CD4-positive, alpha-beta T cell (primary cell): ENCODE measurements at places on chromosomes 3 and 15. TPM values are rescaled to one million over a fixed set of nuclear protein-coding genes. Genes with fewer than 3 reads are reported as not detected.

FBXO40 gene
- total RNA-seq: not detected

HHATL gene
- total RNA-seq: not detected

C3orf85 gene
- not detected for total RNA-seq

TM6SF1 gene
- total RNA-seq: not detected

THOC7 gene
- total RNA-seq: 23.7 TPM

MESD gene
- 8.4 TPM for total RNA-seq

- no peak overlapping the region for H3K27ac ChIP-seq
- no peak overlapping the region for H3K4me3 ChIP-seq
- H3K4me1 ChIP-seq: peaks cover 6% of the 10 kb centered on the region
- peak; percentile 81 for DNase-seq
- H3K27me3 ChIP-seq: no peaks in the 10 kb centered on the region
Measured at GRCh38 chr15:65638681-65639089, 16.9 kb downstream of the SLC24A1 start.

GRCh38 chr3:127740136-127740915 is 67.6 kb downstream of the ABTB1 start:
- peaks cover 6% of the 10 kb centered on the region for H3K4me1 ChIP-seq
- no peaks in the 10 kb centered on the region for H3K36me3 ChIP-seq
- H3K27ac ChIP-seq: no peak overlapping the region
- H3K4me3 ChIP-seq: no peak overlapping the region
- no peak for DNase-seq

- no peak for DNase-seq
- H3K27ac ChIP-seq: no peak overlapping the region
- no peaks in the 10 kb centered on the region for H3K4me1 ChIP-seq
- peaks cover 23% of the 10 kb centered on the region for H3K36me3 ChIP-seq
- no peaks in the 10 kb centered on the region for H3K27me3 ChIP-seq
Measured at GRCh38 chr3:149055575-149055974, 30.8 kb downstream of the HLTF start.

DNA sequence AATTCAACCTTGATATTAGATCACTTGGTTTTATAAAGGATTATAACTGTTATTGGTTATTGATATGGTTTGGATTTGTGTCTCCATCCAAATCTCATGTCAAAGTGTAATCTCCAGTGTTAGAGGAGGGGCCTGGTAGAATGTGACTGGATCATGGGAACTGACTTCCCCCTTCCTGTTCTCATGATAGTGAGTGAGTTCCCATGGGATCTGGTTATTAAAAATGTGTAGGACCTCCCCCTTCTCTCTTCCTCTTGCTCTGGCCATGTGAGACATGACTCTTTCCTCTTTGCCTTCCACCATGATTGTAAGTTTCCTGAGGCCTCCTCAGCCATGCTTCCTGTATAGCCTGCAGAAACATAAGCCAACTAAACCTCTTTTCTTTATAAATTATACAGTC is 136.0 kb upstream of the UBE2E2 start:
- DNase-seq: no peak
- no peak overlapping the region for H3K4me3 ChIP-seq
- H3K27ac ChIP-seq: no peak overlapping the region
- no peaks in the 10 kb centered on the region for H3K27me3 ChIP-seq
- H3K36me3 ChIP-seq: no peaks in the 10 kb centered on the region

- no peaks in the 10 kb centered on the region for H3K4me1 ChIP-seq
Measured at GRCh38 chr3:126543457-126544061, 15.2 kb downstream of the C3orf22 start.

DNA sequence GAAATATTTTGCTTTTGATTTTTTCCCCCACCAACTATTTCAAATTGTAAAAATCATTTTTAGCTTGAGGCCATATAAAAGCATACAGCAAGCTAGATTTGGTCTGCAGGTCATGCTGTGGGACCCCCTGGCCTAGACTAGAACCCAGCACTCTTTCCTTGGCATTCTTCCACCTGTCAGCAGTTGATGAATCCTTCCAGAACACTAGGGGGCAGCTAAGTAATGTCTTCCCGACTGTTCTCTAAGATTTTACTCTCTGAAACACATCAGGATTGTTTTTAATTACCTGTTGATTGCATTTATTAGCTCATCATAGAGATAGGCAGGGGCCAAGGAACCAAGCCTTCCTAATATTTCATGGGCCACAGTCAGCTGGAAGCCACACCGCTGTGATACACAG is 174.5 kb downstream of the CACNA1D start:
- no peaks in the 10 kb centered on the region for H3K4me1 ChIP-seq
- H3K27ac ChIP-seq: no peak overlapping the region
- H3K36me3 ChIP-seq: no peaks in the 10 kb centered on the region
- H3K27me3 ChIP-seq: no peaks in the 10 kb centered on the region
- no peak for DNase-seq

DNA sequence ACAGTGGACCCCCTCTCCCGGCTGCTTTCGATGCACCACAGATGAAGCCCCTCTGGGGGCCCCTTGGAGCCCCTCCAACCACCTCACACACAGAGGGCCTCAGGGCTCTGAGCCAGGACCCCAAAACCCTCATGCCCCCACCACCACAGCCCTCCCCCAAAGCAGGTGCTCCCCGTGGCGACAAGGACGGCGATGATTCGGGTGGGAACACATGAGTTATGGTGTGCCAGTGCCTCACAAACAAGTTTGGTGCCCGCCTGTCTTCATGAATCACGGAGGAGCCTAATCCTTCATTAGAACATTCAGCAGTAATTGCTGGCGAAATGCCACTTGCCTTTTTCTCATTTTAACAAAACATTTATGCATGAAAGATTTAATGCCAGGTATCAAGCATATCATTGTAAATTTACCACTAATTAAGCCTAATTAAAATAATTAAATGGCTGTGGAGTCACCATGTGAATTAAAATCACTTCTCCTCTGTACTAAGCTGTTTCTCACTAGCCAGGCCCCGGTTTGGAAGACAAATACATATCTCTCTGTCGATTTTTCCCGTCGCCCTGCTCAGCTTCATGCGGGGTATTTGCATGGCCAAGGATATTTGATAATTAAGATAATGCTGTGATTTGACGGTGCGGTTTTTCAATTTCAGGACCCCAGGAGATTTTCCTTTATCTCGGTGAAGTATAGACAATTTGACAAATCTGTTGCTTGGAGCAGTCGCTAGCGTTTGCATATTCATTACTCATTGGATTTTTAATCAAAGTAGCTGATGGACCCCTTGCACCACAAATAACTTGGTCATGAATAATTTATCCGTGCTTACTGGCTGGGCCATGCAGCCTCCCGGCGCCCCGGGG is 157.0 kb downstream of the TLE3 start:
- no peak overlapping the region for H3K27ac ChIP-seq
- H3K4me3 ChIP-seq: no peak overlapping the region

- no peak overlapping the region for H3K27ac ChIP-seq
- no peaks in the 10 kb centered on the region for H3K27me3 ChIP-seq
- no peaks in the 10 kb centered on the region for H3K4me1 ChIP-seq
- no peak for DNase-seq
- no peaks in the 10 kb centered on the region for H3K36me3 ChIP-seq
Measured at GRCh38 chr3:46337911-46338310, 16.0 kb upstream of the CCR2 start.

DNA sequence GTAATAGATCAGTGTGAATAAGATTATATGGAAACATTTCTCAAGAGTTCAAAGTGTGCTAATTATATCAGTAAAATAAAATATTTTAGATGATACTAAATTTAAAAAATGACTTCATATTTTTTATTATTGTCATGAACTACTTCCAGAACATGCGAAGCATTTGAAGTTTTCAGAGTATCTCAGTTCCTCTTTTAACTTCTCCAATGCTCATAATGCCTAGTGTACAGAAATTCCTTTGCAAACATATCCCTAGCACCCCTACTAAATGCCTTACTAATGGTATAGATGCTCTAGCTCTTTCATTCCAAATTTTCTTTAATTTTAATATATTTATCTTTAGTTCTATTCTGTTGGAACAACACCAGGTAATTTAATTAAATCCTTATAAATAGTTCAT is 580.4 kb downstream of the CADM2 start:
- H3K27me3 ChIP-seq: no peaks in the 10 kb centered on the region
- no peak for DNase-seq
- no peaks in the 10 kb centered on the region for H3K36me3 ChIP-seq
- H3K4me3 ChIP-seq: no peak overlapping the region
- H3K27ac ChIP-seq: no peak overlapping the region

GRCh38 chr3:127431066-127431465 is 143.2 kb upstream of the PRR20G start:
- no peak overlapping the region for H3K4me3 ChIP-seq
- H3K27me3 ChIP-seq: peaks cover 16% of the 10 kb centered on the region
- H3K4me1 ChIP-seq: no peaks in the 10 kb centered on the region
- no peaks in the 10 kb centered on the region for H3K36me3 ChIP-seq
- no peak overlapping the region for H3K27ac ChIP-seq

DNA sequence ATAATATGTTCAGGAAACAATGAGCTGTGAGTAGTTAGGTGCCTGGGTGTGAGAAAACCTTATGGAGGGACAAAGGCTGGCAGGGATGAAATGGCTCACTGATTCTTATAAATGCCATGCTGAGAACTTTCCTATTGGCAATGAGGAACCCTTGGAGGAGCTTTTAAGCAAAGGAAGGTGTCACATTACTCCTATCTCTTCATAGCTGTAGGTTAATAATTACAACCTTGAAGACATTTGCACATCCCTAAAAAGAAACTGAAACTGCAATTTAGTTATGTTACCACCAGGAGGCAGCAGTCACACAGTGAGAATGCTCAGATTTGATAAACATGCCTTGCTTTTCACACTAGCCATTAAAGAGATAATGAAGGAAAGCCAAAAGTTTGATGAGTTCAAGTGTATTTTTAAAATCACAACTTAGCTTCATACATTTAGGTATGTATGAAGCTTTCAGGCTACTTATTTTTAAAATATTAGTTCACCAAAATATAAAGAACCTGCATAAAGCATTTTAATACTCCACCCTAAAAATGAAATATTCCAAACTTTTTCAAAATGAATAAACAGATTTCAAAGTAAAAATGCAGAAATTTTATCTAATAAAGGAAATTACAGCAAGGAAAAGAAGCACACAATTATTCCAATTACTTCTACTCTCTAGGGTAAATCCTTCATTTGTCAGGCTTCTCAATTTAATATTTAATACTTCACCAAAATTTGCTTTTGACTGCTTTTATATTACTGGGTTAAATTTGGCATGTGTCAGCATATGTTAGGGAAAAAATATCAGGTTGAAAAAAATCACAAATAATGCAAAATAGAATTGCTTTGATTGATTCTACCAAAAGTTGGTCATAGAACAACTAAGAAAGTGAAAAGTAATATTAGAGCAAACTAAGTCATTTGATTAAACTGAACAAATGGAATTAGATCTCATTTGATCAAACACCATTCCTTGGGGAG is 136.9 kb upstream of the SLC2A2 start:
- peaks cover 78% of the 10 kb centered on the region for H3K36me3 ChIP-seq
- no peak overlapping the region for H3K27ac ChIP-seq
- no peak overlapping the region for H3K4me3 ChIP-seq
- peaks cover 8% of the 10 kb centered on the region for H3K4me1 ChIP-seq
- no peaks in the 10 kb centered on the region for H3K27me3 ChIP-seq
- DNase-seq: no peak

GRCh38 chr3:71584394-71585011 is 975 bp upstream of the FOXP1 start:
- H3K27me3 ChIP-seq: no peaks in the 10 kb centered on the region
- no peaks in the 10 kb centered on the region for H3K36me3 ChIP-seq
- H3K4me1 ChIP-seq: peaks cover 25% of the 10 kb centered on the region
- H3K4me3 ChIP-seq: peak overlapping the region; percentile 81
- H3K27ac ChIP-seq: peak overlapping the region; percentile 78

- H3K27ac ChIP-seq: no peak overlapping the region
- peaks cover 16% of the 10 kb centered on the region for H3K27me3 ChIP-seq
- no peaks in the 10 kb centered on the region for H3K4me1 ChIP-seq
- no peak for DNase-seq
Measured at GRCh38 chr15:77819048-77819850, 186.5 kb upstream of the LINGO1 start.

GRCh38 chr15:90078965-90079364 is 23.3 kb downstream of the IDH2 start:
- H3K36me3 ChIP-seq: peaks cover 63% of the 10 kb centered on the region
- H3K4me1 ChIP-seq: no peaks in the 10 kb centered on the region
- H3K4me3 ChIP-seq: no peak overlapping the region
- H3K27ac ChIP-seq: no peak overlapping the region
- no peak for DNase-seq
